ENCODE measurements at places on chromosomes 2 and 18.

- no peak for DNase-seq
Measured at GRCh38 chr2:38708900-38709566, 42.1 kb downstream of the SRSF7 start.

GRCh38 chr2:22086726-22087125 is 963.0 kb downstream of the TDRD15 start:
- DNase-seq, result no peak

DNA sequence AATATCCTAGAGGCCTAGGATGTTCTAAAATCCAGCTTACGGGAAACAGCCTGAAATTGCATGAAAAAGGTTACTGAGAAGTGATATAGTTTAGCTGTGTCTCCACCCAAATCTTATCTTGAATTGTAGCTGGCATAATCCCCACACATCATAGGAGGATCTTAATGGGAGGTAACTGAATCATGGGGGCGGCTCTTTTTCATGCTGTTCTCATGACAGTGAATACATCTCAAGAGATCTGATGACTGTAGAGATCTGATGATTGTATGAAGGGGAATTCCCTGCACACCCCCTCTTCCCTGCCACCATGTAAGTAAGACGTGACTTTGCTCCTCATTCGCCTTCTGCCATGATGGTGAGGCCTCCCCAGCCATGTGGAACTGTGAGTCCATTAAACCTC is 385.6 kb upstream of the ID2 start:
- DNase-seq, result no peak

GRCh38 chr2:218429911-218430692 is 11.2 kb downstream of the VIL1 start:
- DNase-seq, result no peak

GRCh38 chr18:63753676-63754075 is 21.5 kb upstream of the SERPINB7 start:
- DNase-seq, result no peak
